Left forelimb (tissue), 1 donor: ENCODE measurements at places on chromosomes 2 and 18.

- DNase-seq: no peak
These were observed 65.2 kb downstream of the CIB4 start for GRCh38 chr2:26575836-26576564.

DNA sequence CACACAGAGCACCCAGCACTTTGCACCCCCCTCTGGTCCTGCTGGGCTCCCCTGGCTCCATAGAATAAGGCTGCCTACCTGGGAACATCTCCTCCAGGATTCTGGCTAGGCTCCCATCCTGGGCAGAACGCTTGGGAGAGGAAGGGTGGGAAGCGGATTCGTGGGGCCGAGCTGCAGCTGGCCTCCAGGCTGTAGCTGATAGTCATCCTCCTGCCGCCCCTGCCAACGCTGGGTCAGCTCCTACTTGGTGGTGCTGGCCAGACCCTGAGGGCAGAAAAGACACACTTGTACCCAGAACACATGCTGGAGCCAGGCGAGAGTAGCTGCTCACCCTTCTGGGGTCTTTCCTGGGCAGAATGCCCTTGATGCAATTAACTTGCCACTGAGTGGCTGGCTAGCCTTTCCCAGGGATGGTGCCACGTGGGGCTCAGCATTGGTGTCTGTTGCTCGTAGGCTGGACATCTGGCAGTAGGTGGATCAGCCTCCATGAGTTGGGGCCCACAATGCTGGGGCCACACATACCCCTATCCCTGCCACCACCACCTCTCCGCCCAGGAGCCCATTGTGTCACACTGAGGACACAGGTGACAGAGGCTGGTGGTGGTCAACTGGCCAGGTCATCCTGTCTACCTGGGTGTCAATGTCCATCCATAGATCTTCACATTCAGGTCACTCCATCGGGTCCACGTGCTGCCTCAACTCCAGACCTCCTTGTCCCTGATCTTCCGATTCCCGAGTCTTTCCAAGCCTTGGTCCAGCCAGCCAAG lies 112.8 kb downstream of the NDUFA10 start:
- DNase-seq: no peak

DNA sequence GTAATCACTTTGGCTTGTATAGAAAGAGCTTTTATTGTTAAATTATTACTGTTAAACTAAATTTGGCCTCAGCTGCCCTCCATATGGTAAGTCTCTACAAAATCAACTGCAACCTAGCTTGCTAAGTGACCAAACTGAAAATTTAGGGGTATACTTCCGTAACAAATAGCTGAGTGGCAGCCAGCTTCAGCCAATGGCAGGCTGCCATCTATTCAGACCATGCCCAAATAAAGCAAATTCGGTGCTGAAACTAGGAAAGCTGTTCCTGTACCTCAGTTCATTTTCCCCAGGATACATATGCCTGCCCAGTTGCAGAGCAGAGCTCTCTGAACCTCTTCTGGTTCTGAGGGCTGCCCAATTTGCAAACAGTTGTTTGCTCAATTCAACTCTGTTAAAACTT lies 94.8 kb downstream of the EML6 start:
- no peak for DNase-seq

DNA sequence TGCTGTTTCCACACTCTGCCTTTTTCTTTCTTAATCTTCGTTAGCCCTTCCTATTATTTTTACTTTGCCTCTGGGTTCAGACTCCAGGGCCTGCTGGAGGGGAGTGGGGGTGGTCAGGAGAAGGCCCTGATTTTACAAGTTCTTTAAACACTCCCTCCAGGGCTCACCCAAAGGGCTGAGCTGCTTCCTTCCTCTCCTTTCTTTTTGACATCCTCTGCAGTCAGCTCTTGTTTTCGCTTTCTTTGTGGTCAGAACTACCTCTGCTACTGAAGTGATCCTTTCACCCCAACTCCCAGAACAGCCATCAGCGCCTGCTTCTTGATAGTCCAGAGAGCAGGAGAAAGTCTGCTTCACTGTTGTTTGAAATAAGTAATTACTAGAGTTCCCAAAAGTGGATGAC lies 925.7 kb downstream of the EPHA4 start:
- DNase-seq: no peak

- no peak for DNase-seq
These were observed 8.7 kb downstream of the RPRD1A start for GRCh38 chr18:36058674-36059073.

DNA sequence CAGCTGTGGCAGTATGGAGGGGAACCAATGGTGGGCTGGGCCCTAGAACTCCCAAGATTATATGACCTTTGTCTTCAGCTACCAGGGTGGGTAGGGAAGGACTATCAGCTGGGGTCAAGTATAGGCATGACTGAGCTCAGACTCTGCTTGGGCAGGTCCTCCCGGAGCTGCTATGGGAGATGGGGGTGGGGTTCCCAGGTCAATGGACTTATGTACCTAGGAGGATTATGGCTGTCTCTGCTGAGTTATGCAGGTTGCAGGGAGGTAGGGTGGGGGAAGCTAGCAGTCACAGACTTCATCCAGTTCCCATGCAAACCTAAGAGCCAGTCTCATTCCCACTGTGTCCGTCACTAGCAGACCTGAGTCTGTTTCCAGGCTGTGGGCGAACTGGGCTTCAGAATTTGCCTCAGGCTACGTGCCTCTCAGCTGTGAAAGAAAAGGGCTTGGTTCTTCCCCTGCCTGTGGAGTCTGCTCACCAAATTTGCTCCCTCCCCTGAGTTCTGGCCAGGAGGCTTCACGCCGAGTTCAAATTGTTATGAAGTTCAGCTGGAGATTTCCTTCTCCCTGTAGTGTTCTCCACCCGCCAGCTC lies 985.8 kb upstream of the NRXN1 start:
- DNase-seq: no peak
